ENCODE measurements at places on chromosomes 6 and 20.

DNA sequence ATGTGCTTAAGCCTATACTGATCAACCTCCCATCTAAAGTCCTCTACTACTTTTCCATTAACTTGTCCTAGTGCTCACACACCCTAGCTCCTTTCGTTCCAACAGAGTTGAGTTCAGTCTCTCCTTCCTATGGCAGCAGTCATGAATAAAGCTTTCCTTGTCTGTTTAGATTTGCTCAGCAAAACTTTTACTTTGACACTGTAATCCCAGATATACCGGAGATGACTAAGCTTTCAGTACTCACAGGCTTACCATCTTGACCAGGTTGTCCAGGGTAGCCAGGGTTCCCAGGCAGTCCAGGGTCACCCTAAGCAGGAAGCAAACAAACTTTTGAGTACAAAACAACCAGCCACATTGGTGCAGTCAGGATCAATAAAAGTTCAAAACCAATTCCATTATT, 90.7 kb downstream of the COL21A1 start:
- DNase-seq = no peak

DNA sequence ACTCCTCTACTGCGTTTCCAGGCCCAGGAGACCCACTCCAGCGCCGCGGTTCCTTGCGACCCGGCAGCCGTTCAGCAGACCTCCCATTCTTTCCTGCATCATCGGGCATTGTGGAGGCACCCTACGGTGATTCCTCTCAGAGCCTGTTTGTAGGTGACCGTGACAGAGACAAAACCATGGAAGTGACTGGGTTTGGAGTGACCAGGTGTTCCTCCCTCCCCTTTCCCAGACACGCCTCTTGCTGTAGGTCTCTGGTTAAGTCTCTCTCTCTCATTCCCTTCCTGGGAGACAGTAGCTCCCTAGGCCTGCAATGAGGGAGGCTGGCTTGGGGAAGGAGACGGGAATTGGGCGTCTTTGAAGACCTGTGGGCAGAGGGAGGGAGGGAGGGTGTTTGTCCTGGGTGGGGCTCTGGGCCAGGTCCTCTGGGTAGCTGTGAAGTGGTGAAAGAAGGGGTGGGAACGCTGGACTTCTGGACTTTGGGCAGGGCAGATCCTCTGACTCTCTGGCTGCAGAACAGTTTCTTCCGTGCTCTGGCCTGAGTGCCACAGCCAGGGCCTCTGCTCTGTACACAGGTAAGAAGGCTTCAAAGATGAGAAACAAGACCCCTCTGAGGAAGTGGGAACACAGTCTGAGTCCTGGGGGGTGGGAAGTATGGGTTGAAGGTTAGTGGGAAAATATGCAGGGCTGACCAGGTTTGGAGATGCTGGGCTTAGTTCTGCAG, 763 bp downstream of the KLC4 start:
- DNase-seq = peak; percentile 64

DNA sequence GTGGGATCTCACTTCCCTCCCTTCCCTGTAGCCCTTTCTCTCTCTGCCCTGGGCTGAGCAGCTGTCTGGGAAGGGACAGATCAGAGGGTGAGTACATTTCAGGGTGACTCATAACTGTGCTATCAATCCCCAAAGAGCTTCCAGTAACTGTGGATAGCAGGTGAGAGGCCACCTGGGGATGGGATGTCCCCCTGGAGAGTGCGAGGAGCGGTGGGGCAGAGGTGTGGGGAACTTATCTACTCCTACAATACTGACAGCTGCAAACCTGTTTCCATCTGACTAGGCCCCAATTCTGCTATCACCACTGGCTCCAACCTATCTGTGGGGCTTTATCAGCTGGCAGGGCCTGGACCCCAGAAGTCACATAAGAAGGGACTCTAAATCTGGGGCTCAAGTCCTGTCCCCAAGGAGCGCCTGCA, 32.6 kb downstream of the KCNK5 start:
- DNase-seq = peak; percentile 16

GRCh38 chr6:167570460-167571400, 245.8 kb downstream of the TTLL2 start:
- DNase-seq = no peak

DNA sequence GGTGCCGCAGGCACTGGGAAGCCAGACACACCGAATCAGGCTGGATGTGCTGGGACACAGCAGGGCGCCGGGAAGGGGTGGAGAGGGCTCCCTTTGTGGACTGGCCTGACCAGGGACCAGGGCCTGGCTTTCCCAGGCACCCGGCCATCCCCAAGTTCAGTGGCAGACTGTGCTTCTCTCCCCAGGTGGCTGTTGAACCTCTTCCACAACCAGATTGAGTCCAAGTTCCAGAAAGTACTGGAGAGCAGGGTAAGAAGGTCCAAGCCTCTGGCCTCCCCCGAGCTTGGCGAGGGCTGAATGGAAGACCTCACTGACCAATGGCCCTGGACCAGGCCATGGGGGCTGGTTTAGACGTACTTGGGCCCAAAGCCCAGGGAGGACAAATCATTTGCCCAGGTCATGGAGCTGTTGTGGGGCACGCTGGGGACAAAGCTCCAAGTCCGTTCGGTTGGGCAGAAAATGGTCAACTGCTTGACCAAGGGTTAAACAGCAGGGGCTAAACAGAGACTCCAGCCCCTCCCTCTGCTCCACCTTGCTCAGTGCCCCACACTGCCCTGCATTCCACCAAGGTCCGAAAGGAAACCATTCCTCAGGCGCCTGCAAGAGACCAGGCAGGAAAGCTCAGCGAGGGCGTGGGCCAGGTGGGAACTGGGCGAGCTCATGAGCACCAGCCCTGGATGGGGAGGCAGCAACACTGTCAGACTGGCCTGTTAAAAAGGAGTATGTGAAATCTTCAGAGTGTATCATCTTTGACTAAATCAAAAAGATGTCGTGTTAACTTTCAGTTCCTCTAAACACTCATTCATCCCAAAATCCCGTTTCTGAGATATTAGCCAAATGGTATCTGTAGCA, 9.1 kb downstream of the LBP start:
- DNase-seq = no peak

DNA sequence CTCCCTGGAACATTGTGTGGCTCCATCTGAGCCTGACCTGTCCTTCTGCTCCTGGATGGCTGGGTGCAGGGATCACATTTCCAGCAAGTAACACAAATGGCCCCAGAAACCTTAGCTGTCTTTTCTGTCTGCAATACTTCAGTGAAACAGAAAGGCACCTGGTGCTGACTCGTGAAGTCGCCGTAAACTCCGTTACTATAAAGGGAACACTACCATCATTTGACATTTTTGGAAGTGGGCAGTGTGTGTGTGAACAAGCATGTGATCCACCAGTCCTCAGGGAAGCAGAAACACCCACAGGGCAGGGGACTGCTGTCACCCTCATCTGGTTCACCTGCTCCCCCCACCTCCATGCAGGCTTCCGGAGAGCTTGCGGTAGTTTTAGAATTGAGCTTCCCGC, 23.9 kb downstream of the SERPINB6 start:
- DNase-seq = no peak

- DNase-seq = no peak
Observed at GRCh38 chr6:21666201-21666691, 72.7 kb downstream of the SOX4 start.

DNA sequence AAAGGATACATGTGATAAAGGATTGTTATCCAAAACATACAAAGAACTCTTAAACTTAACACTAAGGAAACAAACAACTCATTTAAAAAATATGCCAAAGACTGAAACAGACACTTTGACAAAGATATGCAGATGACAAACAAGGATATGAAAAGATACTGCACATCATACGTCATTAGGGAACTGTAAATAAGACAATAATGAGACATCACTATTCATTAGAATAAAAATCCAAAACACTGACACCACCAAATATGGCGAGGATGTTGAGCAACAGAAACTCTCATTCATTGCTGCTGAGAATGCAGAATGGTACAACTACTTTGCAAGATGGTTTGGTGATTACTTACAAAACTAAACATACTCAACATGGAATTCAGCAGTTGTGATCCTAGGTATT, 156.5 kb upstream of the FOXA2 start:
- DNase-seq = no peak

DNA sequence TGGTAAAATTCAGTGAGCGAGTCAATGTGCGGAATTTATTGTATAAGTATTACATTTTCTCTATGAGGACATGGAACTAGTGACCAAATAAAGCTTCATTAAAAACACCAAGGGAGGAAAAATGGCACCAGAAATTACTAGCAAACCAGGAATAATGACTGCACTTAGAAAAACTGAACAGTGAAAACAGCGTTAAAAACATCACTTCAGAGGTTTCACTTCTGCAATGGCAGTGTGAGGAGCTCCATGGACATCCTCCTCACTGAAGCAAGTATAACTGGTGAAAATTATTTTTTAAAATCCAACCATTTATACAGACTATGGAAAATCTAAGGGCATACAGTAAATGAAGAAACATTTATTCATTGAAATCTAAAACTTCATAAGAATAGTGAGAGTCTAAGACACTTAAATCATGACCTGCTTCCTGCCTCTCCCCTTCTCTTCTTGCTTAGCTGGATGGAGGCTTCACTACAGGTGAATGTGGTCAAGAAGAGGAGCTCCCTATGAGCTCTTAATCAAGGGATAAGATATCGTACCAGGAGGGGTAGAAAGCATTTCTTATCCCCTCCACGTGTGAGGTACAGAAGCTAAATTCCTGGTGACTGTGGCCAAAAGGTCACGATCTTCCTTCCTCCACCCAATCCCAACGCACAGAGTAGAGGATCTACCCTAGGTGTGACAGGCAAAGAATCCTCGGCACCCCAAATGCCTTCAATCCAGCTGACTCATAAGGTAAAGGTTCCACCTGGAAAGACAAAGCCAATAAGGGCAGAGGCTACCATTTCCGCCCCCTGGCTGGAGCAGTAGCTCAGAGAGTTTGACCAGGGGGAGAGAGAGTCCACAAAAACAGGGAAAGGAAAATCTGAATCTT, 12.3 kb upstream of the ASF1A start:
- DNase-seq = no peak

GRCh38 chr6:82066991-82067411, 180.5 kb downstream of the IBTK start:
- DNase-seq = no peak

- DNase-seq = no peak
Observed at GRCh38 chr20:61440548-61441055, 188.5 kb downstream of the CDH4 start.

Measured in hematopoietic multipotent progenitor cell treated with erythropoietin and hydrocortisone succinate and interleukin-3 and kit ligand, for 17 days (in vitro differentiated cells).